CD4-positive, alpha-beta T cell treated with Interleukin-15 for 4 hours (primary cell): ENCODE measurements at places on chromosomes 5 and 9.

- no peak for DNase-seq
Observed at GRCh38 chr5:145462525-145462924, 372.6 kb downstream of the PRELID2 start.

- DNase-seq = no peak
Observed at GRCh38 chr5:32325062-32325461, 12.3 kb upstream of the MTMR12 start.

DNA sequence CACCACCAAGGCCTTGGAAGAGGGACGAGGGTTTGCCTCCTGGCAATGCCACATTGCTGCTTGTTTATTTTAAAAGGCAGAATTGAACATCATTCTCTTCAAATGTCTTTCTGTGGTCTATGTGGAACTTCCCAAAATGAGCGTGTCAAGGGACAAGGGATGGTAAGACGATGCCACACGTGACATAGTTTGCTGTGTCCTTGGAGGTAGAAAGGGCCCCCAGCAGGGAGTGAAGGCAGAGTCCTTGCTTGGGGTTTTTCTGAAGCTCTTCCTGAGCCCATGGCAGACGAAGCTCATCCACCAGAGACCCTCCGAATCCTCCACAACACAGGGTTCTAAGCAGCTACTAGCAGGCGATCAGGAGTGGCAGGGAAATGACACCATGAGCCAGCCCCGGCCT, 28.3 kb downstream of the PRRX2 start:
- DNase-seq = no peak

DNA sequence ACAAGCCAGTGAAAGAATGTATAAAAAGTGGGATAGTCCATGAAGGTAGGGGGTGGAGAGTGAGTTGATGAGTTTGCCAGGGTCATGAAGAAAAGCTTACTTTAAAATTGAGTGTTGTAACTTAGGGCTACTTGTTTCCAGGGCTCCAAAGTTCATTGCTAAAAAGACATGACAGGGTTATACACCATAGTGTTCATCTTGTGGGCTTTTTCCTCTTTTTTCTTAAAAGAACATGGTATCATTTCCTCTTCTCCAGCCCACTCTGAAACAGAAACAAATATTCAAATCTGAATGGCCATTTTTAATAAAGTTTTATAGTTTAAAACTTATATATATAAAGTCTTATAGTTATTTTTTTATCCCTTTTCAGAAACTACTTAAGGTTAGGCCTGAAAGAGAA, 115.7 kb upstream of the SMC2 start:
- no peak for DNase-seq

- DNase-seq = no peak
Observed at GRCh38 chr9:37430841-37431597, 8.5 kb downstream of the GRHPR start.

DNA sequence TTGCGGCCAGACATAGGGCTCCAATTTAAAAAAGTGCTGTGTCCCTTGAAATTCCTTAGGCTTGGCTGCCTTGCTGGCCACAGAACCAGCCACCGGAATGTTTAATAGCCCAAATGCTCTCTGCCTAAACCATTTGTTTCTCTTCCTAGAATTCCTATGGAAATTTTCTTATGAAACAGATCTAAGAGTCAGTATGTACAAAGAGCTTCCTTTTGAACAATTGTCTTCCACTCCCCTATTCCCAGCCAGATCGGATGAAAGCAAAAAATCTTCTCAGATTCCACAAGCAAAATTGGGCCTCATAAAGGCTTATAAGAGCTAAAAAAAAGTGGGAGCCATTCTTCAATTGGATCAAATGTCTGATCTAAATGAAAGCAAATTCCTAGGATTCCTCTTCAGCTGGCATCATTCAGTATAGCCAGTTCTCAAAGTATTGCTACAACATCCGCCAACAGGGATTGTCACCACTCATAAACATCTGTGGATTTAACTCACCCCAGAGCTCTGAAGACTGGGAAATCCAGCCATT, 104.3 kb downstream of the CEMIP2 start:
- no peak for DNase-seq

DNA sequence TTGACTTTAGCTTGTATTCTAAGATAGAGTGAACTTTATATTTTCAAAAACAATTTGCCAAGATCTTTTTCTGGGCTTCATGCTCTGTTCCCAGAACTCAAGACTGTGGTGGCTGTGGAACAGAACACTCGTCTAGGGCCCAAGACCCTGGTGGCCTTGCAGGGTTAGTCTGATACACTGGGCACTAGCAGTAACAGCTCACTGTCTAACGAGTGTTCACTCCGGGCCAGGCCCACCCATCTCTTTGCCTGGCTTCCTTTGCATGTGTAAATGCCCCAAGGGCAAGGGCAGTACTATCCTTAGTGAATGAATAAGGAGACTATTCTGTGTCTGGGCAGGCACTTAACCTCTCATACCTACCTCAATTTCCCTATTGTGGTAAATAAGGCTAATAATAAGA, 47.4 kb downstream of the PHF2 start:
- no peak for DNase-seq

- no peak for DNase-seq
Observed at GRCh38 chr5:111682121-111682520, 74.9 kb downstream of the NREP start.

- no peak for DNase-seq
Observed at GRCh38 chr5:11010429-11011210, 249.6 kb upstream of the DAP start.

- no peak for DNase-seq
Observed at GRCh38 chr9:126375386-126375785, 48.8 kb downstream of the MVB12B start.
